Effector memory CD8-positive, alpha-beta T cell (primary cell): ENCODE measurements at places on chromosomes 6 and 20.

DNA sequence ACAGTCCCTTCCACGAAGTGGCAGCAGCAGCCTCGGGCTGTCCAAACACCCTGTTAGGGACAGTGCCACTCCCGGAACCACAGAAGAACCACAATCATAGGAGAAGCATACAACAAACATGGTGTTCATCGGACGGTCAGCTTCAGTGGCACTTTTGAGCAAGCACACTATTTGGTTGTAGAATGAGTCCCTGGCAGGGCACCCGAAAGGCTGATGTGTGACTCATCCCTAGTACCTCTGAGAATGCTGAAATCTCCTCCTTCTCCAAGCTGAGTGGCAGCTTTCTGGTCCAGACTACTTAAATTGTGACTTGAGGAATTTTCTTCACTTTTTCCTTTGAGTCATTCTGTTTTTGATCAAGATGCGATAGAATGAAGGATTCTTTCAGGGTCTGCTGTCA, 282.5 kb downstream of the ESR1 start:
- no peak for DNase-seq

GRCh38 chr20:19185083-19185482, 27.4 kb upstream of the SLC24A3 start:
- DNase-seq = no peak

GRCh38 chr20:13249798-13250170, 28.7 kb downstream of the ISM1 start:
- no peak for DNase-seq

GRCh38 chr20:24102290-24102689, 113.7 kb upstream of the GGTLC1 start:
- DNase-seq = peak; percentile 15

DNA sequence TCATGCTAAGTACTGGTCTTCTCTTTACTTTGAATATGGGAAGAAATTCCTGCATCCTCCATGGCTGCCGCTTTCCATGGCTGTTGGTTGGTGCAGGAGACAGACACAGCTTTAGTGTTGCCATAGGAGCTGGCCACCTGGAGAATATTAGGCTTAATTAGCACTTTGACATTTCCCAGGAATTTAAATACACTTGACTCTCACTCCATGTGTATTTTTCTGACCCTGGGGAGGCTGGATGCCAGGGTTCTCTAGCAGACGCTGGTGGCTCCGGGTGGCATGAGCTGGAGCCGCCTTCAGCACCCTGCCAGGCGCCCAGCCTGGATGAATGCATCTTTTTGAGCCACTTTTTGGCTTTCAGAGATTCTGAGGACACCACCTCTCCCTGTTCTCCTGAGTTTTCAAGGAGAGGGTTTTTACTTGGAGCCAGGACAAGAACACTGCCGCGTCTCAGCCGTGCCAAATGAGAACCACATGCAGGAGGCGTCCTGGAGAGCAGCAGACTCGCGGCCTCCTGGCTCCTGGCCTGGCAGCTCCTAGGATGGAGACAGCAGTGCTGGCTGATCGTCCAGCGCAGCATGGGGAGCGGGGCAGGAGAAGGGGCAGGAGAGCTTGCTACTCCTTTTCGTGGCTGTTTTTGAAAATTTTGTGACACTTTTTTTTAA, 258.8 kb downstream of the SMOC2 start:
- DNase-seq = no peak

GRCh38 chr6:119255492-119255891, 94.1 kb downstream of the MAN1A1 start:
- DNase-seq = no peak

GRCh38 chr6:89840538-89840937, 10.9 kb downstream of the CASP8AP2 start:
- no peak for DNase-seq

- no peak for DNase-seq
Observed at GRCh38 chr6:131231103-131231502, 95.8 kb downstream of the AKAP7 start.

GRCh38 chr6:112639391-112639831, 292.3 kb downstream of the RFPL4B start:
- no peak for DNase-seq

DNA sequence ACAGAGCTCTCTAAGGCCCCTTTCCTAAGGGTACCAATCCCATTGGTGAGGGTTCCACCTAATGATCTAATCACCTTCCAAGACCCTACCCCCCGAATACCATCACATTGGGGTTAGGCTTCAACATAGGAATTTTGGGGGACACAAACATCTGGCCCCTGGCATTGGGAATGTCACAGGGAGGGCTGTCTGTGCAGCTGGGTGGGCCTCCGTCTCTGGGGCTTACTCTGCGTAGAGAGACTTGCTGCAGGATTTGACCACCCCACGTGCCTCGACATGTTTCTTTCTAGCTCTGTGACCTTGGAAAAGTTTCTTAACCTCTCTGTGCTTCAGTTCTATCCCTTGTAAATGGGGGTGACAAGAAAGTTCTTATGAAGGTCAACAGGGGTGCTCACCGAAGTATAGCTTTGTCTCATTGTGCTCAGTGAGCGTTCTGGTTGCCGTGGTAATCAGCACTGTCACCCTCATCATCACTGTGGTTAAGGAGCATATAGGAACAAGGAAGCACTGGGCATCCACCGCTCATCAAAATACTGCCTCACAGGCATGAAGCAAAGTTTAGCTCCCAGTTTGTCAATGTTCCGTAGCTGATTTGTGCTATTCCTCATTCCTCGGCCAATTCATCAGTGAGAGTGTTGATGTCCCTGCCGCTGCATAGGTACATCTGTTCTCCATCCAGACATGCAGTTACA, 152.8 kb downstream of the SYCP2 start:
- DNase-seq = no peak

DNA sequence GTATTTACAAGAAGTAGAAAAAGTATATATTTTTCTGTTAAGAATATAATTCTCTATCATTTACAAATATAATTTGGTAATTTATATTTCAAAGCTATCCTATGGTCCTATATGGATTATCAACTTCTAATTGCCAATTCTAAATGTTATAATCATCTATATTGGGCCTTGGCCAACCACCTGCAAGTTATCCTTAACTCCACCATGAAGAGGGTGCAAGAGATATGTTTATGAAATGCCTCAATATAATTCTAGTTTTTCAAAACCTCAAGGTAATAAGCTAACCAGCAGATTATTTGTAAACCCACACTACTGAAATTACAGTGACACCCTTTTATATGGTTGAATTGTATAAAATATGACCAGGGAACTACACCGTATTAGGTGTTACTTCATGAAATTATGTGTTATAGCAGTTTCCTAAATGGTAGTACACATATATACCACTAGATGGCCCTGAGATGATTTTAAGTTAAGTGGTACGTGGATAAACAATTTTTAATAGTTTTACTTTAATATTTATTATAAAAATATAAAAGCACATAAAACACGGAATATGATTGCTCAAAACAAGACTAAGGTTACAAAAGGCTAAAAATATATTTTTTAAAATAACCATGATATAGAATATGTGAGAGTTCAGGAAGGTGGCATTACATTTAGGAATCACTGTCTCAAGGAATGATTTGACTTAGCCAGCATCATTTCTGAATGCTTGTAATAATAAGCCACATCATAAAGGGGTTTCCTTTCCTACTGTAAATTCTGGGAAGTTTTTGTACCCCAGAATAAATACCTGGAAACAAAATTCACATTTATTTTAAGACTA, 9.8 kb upstream of the PNISR start:
- DNase-seq = no peak

- no peak for DNase-seq
Observed at GRCh38 chr6:34560366-34561226, 4.5 kb upstream of the SPDEF start.

DNA sequence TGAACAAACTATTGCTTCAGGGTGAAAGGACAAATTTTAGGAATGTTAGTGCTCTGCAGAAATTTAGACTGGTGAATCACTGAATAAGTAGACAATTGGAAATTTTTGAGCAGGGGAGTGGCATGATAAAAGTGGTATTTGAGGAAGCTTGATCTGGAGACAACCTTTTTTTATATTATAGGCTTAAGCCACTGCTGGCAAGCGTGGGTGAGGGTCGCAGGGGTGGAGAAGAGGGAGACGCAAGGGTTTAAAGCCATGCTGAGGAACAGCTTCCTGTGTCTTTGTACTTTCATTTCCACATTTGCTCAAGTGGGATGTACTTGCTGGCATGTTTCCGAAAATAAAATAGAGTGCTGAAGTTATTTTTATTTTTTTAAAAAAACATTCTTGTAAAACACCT, 23.7 kb downstream of the NCOA7 start:
- DNase-seq = no peak

- DNase-seq = no peak
Observed at GRCh38 chr6:159804504-159804903, 4.4 kb downstream of the PNLDC1 start.

DNA sequence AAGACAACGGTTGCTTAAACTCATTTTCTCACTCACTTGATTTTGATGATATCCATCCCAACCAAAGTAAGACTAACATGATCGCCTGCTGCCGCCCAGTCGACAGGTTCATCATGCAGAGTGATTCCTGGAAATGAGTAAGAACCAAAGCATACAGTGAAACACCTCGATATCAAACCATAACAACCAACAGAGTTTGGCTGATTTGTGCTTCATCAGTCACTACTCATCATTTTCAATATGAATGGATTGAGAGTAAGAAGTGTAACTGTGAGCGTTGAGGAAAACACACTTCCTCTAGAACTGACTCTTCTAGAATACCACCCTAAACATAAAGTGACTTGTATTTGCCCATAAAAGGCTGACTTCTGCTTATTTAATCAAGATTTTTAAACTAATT, 29.2 kb upstream of the ALDH8A1 start:
- DNase-seq = no peak

DNA sequence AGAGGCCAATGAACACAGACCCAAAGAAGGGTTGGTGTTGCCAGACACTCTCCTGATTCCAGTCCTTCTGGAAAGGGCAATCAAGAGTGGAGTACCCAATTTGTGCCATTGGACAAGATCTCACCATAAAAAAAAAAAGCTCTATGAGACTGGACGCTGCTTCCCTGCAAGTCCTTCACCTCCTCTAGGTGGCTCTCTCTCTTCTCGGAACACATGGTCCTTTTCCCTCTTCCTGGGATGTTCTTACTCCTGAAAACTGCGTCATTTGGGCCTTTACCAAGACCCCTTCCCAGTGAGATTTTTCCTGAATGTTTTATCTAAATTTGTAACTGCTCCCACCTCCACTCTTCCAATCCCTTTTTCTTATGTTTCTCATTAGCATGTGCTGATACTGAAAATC, 280.8 kb downstream of the FOXA2 start:
- DNase-seq = no peak

DNA sequence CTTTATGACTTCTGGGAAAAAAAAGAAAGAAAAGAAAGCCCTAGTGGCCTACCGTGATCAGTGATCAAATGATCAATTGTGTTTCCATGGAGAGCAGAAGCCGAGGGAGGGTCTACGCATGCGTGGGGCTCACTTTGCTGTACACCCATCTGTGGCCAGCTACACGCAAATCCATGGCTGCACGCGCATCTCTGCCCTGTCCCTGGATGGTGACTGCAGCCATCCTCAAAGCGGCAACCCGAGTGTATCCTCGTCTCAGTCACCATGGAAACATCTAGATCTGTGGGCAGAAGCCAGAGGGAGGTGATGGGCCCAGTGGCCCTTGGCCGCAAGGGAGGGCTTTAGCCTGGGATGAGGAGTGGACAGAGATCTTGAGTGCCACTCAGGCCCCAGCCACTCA, 785 bp upstream of the ULBP3 start:
- DNase-seq = no peak

- DNase-seq = no peak
Observed at GRCh38 chr6:164563924-164564323, 745.5 kb downstream of the C6orf118 start.

GRCh38 chr6:166770216-166771116, 143.4 kb upstream of the RPS6KA2 start:
- DNase-seq = no peak

DNA sequence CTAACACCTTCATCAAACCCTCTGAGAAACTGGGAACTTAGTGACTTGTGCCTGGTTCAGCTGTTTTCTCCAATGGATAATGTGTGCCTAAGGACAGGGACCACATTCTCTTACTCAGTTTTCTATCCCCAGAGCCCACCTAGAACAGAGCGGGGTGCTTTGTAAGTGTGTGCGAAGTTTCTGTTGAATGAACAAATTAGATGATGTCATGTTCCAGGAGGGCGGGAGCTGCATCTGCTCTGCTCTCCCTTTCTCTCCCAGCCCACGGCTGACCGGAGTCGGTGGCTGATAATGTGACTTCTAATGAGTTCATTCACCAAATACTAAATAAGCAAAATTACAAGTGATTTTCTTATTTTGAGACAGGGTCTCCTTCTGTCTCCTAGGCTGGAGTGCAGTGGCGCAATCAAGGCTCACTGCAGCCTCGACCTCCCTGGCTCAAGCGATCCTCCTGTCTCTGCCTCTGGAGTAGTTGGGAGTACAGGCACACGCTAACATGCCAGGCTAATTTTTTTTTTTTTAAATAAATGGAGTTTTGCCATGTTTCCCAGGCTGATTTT, 60.7 kb upstream of the FNDC1 start:
- DNase-seq = no peak

DNA sequence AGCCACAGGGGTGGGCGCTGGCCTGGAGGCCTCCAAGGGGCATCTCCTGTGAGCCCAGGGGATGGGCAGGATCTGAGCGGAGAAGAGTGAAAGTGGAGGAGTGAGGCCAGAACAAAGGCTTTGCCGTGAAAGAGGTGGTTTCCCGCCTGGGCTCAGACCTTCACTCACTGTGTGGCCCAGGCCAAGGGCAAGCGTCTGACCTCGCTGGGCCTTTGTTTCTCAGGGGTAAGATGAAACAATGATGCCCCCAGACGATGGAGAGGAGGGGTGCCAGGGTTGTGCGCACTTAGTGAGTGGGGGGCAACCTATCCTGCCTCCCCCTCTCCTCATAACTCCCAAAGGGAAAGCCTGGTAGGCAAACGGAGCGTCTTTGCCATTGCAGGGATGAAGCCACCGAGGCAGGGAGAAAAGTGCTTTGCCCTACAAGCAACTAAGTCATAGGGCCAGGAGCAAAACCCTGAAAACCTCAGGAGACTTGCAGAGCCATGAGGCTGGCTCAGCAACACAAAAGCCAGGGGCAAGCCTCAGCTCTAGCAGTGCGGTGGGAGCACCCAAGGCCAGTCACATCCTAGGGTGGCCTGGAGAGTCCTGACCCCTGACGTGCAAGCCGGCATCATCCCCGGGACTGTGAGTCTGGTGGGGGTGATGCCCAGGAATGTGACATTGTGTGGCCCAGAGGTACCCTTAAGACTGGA, 897 bp upstream of the STMN3 start:
- no peak for DNase-seq
